ENCODE measurements at places on chromosomes 1 and 21. TPM values are rescaled to one million over a fixed set of nuclear protein-coding genes. Genes with fewer than 3 reads are reported as not detected.

BACH1 gene
- 136 TPM for total RNA-seq

GBP7 gene
- not detected for total RNA-seq

BARHL2 gene
- under 0.01 TPM for total RNA-seq

SLAMF8 gene
- not detected for total RNA-seq

IL10RB gene
- 12.2 TPM for total RNA-seq

MR1 gene
- total RNA-seq: 0.41 TPM
